Activated effector memory CD4-positive, alpha-beta T cell treated with Interleukin-2 at 50 U/mL for 16 hours (primary cell): ENCODE measurements at places on chromosomes 5 and 9.

GRCh38 chr9:27468000-27468399, 56.1 kb upstream of the IFNK start:
- no peak for DNase-seq

- DNase-seq: no peak
These were observed 48.2 kb downstream of the ANXA1 start for GRCh38 chr9:73199886-73200285.

GRCh38 chr5:151895660-151896030, 29.0 kb downstream of the GLRA1 start:
- no peak for DNase-seq

DNA sequence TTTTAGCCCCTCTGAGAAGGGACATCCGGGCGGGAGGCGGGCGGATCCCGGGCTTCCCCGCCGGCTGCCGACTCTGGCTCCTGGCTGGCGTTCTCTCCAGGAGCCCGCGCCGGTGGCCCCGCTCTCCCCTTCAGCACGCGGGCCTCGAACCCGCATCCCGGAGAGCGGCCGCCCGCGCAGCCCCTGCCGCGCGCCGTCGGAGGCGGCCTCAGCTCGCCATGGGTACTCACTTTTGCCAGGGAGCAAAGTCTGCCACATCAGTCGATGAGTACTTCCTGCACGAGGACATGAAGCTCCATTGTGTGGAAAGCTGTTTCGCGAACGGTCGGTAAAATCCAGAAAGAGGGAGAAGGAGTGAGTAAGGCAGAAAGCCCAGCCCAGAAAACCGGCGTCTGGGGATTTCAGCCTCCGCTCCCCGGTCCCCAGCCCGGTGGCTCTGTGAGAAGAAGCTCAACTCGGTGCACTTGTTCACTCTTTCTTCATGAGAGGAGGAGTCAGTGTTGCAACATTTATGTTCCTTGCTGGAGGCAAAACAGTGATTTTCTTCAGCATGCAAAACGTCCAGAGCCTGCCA, at the start of gene PRLR:
Gene PRLR (minus strand): TSS at position 450 of the 574 bp plus-strand sequence. CDS start 140,867 bp downstream, outside the sequence.
- DNase-seq: no peak

DNA sequence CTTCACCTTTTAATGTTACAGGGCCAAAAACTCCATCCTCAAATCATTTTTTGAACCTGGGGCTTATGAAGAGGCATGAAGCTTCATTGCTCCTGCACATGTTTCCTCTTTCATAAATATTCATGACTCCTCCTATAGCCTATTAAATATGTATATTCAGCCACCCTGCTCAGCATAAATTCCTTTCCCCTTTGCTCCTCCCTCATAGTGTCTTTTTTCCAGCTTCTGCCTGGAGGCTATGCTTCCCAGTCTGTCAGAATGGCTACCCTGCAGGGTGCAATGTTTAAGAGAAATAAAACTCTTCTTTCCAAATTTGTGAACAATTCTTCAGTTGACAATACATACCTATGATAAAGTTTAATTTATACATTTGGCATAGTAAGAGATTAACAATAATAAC, 1082.9 kb upstream of the CDH18 start:
- DNase-seq: no peak

GRCh38 chr5:69519285-69519684, 26.7 kb downstream of the OCLN start:
- no peak for DNase-seq

DNA sequence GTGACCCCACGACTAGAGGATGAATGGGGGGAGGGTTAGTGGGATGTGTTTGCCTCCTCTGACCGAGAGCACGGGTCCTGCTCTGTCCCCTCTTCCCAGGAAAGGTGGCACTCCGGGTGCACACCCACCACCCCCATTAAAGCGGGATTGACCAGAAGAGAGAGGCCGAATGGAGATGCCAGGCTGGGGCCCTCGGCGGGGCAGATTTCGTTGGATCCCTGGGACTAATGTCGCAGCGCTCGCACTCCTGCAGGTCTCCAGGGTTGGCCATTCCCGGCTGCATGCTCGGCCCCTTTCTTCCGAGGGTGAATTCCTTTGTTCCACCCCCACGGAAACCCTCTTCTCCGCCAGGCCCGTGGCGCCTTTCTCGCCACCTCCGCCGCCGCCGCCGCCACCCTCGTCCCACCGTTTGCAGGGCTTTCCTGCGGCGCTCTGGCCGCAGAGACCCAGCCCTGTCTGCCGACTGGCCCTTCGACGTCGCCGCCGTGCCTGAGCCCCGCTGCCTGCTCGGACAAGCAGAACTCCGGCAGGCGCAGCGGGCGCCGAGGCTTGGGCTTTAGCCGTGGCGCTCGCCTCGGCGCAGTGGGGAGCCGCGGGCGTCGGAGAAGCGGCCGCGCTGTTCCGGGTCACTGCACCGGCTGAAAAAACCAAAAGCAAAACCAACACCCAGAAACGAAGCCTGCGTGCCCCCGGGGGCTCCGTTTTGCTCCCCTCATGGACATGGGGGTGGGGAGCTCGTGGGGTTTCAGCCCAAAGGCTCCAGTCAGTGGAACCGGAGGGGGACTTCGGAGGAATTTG, 11.8 kb downstream of the LMX1B start:
- no peak for DNase-seq

DNA sequence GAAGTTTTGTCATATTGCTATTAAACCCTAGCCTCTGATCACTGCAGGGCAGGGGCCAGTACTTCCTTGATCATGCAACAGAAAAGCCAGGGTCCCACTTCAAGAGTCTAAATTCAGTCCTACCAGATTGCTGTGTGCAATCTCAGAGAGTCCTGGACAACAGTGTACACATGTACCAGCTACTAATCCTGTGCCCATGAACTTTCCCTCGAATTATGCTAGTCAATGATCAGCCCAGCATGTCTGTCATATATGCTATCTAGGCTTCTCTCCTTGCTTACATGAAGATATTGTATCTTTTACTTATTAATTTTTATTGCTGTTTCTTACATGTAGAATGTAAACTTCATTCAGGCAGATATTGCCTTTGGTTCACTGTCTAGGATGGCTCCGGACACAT, 367.0 kb downstream of the NTRK2 start:
- no peak for DNase-seq

DNA sequence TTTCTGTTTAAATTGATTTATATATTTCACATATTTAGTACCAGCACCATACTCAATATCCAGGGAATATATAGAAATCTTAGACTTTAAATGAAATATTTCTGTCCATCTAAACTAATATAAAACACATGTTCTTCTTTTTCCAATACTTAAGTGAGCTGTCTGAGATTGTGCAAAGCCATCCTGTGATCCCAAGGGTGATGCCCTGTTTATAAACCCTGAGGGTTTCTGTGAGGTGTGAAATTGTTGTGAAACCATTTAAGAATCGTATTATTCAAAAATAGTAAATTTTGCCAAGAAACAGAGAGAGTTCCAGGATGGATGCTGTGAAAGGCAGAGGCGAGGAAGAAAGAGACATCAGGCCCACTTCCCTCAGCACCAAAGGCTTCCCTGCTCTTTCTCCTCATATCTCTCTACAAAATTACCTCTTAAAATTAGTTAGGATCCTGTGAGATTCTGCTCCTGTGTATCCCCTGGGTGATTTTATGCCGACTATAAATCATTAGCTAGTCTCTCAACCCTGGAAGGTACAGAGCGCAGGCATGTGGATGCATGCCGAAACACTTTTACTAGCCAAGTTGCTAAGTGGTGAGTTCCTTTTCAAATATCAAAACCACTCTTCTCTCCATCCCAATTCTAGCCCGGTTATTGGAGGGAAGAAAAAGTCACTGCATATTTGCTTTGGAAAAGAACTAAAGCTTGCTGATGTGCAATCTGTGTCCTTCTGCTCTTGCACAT, 183.0 kb downstream of the GLIS3 start:
- DNase-seq: no peak

DNA sequence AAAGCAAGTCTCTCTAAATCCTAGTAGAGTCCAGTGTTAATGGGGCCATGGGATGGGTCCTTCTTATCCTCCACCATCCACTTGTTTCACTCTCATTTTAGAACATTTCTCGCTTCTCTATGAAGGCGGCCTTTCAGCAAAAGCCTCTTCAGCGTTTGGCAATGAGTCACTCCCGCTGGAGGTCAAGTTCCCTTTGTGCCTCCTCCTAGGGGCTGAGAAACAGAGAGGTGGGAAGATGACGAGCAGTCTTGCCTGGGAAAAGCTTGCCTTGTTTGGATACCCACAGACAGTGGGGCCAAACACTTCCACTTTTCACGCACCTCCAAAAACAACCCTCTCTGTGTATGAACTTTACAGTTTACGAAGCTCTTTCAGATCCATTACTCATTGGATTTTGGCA, 168.8 kb downstream of the GABBR2 start:
- no peak for DNase-seq

GRCh38 chr9:137110147-137110910, 4.2 kb downstream of the DPP7 start:
- DNase-seq: no peak

DNA sequence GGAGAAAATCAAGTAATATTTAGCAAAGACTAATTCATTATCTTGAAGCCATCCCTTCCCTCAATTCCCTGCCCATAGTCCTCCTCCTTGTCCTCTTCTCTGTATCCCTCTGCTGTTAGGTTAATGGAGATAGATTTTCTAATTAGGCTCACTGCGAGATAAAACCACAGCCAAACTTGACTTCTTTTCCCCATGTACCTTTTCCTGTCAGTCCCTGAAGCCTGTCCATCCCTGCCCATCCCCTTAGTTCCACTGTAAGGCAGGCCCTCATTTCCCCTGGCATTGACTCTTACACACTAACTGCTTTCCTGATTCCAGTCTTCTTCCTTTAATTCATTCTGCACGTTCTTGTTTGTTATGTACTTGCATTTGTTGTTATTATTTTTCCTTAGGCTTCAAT, 1.2 kb downstream of the TLR4 start:
- no peak for DNase-seq

GRCh38 chr9:90368928-90369327, 273.7 kb downstream of the DIRAS2 start:
- no peak for DNase-seq

GRCh38 chr5:150862070-150862469, 15.7 kb downstream of the IRGM start:
- no peak for DNase-seq

GRCh38 chr5:138620663-138621224, 45.5 kb upstream of the HSPA9 start:
- no peak for DNase-seq
